ENCODE measurements at places on chromosomes 16 and 17.
A peak's percentile ranks its signal among the peaks of the same experiment; 100 is the strongest.

DNA sequence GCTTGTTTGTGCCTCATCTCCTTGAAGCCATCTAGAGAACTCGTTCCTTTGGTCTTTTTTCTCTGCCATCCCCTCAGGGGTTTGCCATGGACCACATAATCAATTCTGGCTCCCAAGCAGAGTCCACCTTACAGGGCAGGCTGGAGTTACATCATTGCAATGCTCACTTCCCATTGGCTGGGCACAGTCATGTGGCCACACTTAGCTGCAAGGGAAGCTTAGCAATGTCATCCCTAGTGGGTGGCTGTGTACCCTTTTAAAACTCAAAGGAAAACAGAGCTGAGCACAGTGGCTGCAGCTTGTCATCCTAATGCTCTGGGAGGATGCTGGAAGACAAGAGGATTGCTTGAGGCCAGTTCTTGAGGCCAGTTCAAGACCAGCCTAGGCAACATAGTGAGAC is 41.9 kb upstream of the POLR3E start:
- DNase-seq, result peak; percentile 10

- DNase-seq, result peak; percentile 64
These were observed at the start of gene CLDN6 for GRCh38 chr16:3017794-3018506. TSS of gene CLDN6 (minus strand) at chr16:3018183. CDS start at chr16:3016021, 2,162 bp downstream.

DNA sequence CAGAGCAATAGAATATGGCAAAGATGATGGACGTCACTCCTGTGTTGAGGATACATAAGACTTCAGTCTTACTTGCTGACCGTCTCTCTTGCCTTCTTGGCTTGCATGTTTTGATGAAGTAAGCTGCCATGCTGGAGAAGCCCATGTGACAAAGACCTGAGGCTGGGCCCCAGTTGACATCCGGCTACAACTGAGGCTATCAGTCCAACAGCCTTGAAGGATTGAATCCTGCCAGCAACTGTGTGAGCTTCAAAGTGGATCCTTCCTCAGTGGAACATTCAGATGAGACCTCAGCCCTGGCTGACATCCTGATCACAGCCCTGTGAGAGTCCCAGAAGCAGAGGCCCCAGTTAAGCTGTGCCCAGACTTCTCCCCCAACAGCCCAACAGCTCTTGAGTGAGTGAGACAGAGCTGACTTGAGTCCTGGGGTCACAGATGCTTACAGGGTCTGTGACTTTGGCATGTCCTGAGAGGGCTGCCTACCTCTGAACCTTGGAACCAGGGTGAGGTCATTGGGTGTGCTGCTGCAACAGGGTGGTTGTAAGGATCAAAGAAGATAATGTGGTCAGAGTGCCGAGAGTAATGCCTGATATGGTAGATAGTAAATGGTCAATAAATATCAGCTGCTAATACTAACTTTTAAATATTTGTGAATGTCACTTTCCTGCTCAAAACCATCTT is 2.4 kb upstream of the BRD7 start:
- no peak for DNase-seq

DNA sequence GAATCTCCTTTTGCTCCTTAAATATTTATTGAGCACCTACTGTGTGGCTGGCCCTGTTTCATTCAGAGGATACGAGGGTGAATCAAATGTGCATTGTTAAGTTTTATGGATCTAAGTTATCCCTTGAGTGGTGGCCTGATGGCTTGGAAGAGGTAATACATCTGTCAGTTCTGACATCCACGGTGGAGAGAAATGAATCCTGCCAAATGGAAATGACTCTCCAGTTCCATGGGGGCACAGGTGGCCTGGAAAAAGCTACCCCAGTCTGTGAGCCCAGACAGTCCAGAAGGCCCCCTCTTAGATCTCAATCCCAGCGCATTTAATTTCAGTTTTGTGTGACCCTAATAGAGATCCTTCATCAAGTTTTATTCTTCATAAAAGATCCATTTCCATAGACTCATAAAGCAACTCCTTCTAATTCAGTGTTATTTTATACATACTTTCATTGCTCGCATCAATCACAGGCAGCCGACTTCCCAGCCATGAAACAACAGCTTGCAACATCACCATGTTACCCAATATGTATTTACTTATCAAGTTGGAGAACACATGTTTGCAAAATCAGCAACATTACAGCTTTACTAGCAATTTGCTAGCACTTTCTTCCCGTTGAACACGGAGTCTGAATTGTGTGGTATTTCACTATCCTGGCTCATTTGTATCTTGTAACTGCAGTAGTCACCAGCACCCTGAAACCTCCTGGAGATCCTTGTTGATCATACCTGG is 334.8 kb upstream of the HSBP1 start:
- no peak for DNase-seq

DNA sequence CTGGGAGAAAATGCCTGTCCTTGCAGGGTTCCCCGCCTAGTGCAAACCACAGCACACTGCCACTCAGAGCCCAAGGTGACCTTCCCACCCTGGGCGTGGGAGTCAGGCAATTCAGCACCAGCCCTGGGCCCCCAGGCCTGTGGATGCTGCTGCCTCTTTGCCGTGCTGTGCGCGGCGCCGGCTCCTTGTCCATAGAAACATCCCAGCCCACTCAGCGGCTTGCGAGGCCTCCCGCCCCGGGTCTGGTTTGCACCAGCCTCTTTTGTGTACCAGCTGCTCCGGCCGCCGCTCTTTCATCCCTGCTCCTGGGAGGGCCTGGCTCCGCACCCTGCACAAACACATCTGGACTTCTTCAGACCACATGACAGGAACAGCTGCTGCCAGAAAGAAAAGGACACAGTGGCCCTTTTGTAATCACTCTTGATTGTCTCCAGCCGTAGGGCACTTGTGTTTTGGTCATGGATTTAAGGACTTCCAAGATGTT is 75.4 kb upstream of the SDK2 start:
- DNase-seq, result no peak

GRCh38 chr17:67208232-67208631 is 36.8 kb downstream of the HELZ start:
- DNase-seq, result no peak

DNA sequence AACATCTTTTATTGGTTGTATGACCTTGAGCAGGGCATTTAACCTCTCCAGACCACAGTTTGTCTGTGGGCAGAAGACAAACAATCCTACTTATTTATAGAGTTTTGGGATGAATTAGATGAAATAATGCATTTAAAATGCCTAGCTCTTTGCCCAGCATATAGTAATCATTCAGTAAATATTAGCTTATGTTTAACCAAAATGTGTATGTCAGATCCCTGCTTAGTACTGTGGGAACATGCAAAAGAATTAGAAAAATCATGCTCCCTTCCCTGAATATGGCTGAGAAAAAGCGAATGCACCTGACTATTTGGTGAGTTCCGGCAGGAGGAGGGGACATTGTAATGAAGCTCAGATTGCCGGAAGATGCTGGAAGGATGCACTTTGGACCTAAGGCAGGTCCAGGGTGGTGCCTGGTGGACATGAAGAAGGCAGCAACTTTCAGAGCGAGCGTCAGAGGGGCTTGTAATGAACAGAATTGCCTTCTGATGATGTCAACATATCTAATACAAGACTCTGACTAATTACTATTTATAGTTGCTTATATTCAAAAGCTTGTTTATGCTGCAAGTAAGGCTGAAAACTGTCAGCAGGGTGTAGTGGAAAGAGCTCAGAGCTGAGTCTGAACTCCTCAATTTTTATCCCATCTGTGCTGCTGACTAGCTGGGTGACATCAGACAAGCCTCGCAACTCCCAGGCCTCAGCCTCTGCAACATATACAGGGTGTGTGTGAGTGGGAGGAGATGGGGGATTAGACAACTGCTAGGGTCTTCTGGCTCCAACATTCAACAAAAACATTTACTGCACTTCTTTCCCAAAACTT is 221.2 kb downstream of the PRKCA start:
- no peak for DNase-seq

GRCh38 chr17:80529104-80529903 is 15.3 kb upstream of the RPTOR start:
- no peak for DNase-seq

- no peak for DNase-seq
These were observed 676.7 kb upstream of the SOX9 start for GRCh38 chr17:71444078-71444477.

GRCh38 chr16:74846714-74847113 is 72.1 kb upstream of the FA2H start:
- DNase-seq, result no peak

- no peak for DNase-seq
These were observed 22.3 kb downstream of the DYNLRB2 start for GRCh38 chr16:80563066-80563465.

DNA sequence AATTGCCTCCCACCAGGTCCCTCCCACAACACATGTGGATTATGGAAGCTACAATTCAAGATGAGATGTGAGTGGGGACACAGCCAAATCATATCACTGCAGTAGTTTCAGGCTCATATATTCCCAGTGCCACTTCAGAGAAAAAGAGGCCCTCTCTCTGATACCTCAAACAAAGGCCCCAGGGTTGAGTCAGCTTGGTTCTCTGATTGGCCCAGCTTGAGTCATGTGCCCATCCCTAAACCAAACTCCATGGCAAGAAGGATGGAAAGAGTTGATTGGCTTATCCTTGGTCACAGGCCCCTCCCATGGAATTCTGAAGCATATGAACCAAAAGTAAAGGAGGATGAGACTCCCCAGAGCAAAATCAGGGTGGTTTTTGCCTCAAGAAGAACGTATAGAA is 75.9 kb upstream of the IRX6 start:
- no peak for DNase-seq

- DNase-seq, result peak; percentile 15
These were observed 19.5 kb downstream of the MARVELD3 start for GRCh38 chr16:71645450-71645849.

DNA sequence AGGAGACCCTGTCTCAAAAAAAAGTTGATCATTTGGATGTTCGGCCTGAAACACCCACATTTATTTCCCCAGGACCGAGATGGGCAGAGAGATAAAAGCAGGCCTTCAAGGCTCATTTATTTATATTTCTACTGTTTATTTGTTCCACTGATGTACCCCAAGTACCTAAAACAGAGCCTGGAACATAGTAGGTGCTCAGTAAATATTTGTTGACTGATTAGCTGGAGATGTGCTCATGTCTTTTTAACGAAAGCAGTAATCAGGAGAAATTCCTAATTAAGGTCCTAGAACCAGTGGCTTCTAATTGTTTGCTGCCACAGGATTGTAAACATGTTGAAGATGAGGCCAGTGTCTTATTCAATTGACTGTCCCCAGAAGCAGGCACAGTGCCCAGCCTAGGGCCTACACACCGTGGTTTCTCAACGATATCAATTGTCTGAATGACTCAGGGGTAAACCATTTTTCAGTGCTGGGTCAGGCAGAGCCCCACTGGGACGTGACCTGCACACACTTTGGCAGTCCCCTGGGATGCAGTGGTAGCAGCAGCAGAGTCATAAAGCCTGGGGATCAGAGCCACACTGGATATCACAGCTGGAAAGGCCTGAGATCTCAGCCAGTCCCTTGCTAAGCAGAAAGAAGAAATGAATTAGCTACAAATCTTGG is 34.8 kb downstream of the SOST start:
- no peak for DNase-seq

DNA sequence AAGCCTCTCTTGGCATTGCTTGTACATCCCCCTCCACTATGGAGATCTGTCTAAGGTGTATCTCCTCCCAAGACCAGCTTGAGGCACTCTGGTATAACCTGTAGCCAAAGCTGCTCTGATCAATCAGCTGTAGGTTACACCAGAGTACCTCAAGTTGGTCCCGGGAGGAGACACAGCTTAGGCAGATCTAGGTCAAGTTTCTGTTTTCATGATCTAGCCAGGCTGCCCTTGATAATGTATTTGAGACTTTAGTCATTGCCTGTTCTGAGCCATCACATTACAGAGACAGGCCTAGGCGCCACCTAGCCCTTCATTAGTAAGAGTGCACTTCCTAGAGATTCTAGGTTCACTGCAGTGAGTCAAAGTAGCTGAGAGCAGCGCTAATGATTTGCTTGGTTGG is 31.4 kb downstream of the ASGR1 start:
- DNase-seq, result no peak

GRCh38 chr17:79340333-79341221 is 266.0 kb downstream of the ENGASE start:
- DNase-seq, result no peak

DNA sequence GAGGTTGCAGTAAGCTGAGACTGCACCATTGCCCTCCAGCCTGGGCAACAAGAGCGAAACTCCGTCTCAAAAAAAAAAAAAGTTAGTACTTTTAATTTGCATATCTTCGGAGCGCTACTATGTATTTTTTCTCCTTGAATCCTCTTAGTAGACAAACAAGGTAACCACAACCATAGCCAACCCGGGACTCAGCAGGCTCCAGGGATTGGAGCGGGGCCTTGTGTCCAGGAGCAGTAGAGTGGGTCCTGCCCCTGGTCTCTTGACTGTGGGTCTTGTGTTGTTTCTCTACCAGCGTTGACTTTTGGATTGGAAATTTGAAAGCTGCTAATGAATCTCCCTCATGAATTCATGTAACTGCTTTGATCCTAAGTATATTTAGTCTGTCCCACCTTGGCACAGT is 32.3 kb downstream of the PRMT7 start:
- no peak for DNase-seq

- DNase-seq, result no peak
These were observed 507 bp downstream of the FHOD1 start for GRCh38 chr16:67246756-67247191.

GRCh38 chr16:57955572-57956188 is 15.2 kb downstream of the CNGB1 start:
- DNase-seq, result no peak

DNA sequence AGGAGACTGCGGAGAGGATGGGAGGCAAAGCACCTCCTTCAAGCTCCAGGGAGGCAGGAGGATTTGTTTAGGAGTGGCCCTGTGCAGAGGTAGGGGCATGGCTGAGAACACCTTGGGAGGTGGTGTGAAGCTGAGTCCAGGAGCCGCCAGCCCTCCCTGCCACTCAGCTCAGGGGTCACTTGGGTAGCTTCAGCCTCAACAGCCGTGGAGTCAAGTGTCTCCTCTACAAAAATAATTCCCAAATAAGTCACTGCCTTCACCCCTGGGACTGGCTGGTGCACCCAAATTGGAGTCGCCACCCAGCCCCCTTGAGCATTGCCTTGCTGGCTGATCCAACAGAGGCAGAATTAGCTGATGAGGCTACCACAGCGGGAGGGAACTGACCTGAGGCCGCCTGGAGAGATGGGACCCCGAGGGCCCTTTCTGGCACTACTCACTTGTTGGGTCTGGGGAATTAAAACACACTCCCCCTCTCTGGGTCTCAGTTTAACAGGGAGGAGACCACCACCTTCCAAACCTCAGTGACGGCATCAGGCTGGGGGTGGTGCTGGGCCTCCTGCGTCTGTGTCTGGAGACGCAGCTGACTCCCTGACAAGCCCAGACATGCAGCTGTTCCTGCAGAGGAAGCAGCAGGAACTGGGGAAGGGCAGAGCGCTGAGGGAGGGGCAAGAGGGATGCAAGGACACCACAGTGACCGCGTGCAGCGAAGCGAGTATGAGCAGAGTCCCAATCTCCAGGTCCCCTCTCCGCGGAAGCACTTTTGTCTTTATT is 87.9 kb upstream of the TOB1 start:
- no peak for DNase-seq

- no peak for DNase-seq
These were observed 171.0 kb downstream of the MAF start for GRCh38 chr16:79429381-79430190.

DNA sequence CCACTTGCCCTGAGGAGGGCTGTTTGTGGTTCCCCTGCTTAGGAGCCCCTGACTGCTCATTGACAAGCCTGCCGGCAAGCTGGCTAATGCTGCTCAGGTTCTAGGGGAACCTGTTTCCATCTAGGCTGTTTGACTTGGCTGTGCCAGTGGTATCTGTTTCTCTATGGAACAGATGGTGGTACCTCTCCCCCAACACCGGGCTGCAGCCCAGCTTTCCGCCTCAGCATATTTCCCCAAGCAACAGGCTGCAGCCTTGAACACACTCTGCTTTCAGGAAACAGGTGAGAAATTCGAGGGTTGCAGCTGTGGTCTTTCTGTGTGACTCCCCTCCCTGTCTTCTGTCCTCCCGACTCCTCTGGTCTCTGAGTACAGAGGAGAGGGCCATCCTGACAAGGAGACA is 132.3 kb downstream of the TMEM132E start:
- DNase-seq, result no peak

Measured in activated CD4-positive, alpha-beta T cell treated with anti-CD3 and anti-CD28 coated beads for 48 hours (primary cell).